ENCODE measurements at places on chromosomes 1 and 21.

DNA sequence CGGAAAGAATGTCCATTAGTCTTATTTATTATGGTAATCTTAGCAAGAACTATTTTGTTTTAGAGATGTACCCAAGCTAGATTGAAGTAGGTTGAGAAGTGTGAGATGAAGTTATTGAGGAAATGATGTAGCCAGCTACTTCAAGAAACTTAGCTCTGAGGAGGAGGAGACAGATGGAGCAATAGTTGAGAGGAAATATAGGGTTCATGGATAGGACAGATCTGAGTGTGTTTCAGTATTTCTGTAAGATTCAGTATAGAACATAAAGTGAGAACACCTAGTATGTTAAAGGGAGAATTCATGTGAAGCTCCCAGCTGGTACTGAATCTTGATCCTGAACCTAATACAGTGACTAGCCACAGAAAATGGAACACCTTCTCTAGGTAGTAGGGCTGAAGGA, 28.9 kb downstream of the TSNAX start:
- DNase-seq, result no peak

DNA sequence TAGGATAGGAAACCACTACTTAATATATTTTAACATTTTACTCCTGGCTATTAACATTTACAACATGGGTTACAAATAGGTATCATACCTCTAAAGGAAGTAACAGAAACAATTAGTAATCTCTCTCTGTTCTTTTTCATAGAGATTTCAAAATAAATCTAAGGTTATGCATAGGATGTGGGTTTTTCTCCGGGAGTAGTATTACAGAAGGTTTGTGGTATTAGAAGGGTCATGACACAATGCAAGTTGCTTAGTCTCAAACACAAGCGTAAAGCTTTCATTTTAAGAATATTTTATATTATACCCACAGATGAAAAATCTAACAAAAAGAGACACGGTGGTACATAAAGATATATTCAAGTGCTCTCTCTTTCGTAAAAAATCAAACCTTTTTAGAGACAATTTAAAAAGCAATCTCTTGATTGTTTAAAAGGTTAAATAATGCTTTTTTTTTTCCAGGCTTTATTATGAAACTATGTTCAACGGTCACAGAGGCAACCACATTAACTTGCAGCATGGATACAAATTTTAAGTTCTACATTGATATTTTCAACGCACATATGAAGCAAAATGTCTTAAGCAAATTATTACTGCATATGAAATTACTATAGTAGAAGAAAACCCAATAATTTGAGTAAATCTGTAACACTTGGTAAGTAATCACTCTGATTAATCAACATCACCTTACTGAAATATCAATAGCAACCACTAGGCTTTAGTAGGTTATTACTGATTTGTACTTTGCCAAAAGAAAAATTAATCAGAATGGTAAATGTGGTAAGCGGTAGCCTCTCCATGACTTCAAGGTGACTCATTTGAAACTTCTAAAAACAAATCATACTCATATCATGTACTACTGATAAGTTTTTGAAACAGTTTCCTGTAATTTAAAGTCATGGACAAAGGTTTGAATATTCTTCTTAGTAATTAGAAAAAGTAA, 97.4 kb upstream of the GFI1 start:
- peak; percentile 83 for DNase-seq

GRCh38 chr1:17913326-17914115, 158.4 kb downstream of the ACTL8 start:
- no peak for DNase-seq

- peak; percentile 58 for DNase-seq
Observed at GRCh38 chr21:34126269-34126668, 52.9 kb downstream of the MRPS6 start.

GRCh38 chr1:222970711-222971110, 155.9 kb downstream of the DISP1 start:
- DNase-seq, result no peak

DNA sequence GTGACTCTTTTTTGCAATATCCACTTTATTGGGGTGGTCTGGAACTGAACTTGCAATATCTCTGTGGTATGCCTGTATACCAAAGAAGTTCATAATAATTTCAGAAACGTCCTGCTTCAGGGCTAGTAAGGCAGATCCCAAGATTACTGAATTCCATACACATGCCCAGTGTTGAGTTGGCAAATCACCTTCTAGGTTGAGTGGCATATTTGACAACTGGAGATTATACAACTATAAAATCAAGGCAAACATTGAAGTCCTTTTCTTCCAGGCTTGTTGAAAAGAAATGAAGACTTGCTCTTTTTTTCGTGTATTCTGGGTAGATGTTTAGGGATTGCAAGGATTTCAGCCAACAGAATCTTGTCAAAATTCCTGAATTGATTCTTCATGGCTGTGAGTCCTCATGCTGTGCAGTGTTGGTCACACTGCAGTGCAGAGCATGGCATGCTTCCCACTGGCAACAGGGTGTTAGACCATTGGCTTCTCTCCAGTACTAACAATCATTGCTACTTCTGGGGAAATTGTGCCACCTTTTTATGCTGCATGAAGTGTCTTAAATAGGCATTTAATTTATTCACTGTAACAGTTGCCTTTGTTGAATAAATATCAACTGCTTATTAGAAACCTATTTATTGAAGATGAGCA, 367.1 kb upstream of the ADGRL4 start:
- peak; percentile 8 for DNase-seq

- no peak for DNase-seq
Observed at GRCh38 chr1:211843018-211843417, 12.5 kb upstream of the LPGAT1 start.

DNA sequence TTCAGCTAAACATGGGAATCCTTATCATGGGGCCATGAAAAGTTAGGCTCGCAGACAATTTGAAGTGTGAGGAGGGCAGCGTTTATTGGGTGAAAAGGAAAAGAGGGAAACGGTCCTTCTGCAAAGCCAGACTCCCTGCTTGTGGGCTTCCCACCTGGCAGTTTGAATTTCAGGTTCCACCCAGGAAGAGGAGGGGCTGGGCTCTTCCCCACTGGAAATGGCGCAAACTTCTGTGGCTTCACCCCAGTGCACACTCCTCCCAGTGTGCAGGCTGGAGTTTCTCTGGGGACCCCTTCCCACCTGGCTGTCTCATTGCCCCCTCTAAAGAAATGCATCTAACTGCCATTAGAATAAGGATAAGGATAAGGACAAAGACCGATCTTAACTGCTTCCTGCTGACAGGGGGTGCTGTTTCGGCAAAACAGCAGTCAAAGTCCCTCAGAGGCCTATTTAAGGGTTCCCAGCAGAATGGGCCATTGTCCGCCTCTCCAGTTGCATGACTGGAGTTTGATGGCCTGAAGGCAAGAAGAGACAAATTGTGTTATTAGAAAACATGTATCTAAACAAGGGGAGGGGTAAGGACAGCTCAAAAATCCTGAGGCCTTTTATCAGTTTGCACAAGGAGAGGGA, 20.4 kb downstream of the AIM2 start:
- no peak for DNase-seq

- DNase-seq, result no peak
Observed at GRCh38 chr1:108639899-108640560, 20.9 kb downstream of the HENMT1 start.

GRCh38 chr1:165216254-165216653, 140.3 kb downstream of the LMX1A start:
- no peak for DNase-seq

DNA sequence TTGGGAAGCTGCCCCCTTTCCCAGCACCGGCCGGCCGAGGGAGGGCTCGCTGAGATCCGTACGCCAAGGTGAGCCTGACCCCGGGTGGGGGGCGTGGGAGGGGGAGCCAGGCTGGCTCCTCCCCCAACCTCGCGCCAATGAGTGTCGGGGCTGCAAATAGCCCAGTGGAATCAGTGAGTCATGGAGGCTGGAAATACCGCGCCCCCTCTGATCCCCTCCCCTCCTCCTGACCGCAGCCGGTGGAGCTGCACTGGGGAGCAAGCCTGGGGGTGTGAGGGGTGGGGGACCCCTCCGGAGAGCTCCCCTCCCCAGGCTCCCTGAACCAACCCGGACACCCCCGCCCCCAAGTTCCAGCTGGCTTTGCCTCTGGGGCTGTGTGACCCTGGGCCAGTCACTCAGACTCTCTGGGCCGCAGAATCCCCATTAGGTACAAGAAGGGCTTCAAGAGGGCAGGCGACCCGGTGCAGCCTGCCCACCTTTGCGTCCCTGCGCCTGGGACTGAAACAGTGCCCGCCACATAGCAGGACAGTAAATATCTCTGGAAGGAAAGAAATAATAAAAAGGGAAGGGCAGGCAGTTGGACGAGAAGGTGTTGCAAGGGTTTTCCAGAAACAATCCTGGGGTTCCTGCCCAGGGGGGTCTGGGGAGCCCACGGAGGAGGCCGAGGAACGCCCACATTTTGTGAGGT, 4.5 kb downstream of the HSPB7 start:
- DNase-seq, result peak; percentile 77

DNA sequence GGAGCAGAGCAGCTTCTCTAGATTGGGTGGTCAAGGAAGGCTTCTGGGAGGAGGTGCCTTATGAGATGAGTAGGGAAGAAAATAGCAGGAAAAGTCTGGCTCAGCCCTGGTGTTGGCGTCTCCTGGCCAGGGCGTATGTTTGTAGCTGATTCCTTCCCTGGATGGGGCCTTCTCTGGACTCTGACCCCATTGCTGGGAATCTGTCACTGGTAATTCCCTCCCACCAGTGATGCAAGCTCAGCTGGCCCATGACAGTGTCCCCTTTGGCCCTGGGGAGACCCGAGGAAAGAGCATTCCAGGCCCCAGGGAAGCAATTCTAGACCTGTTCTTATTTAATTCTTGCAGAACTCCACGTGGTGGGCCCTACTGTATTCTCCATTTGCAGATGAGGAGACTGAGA, 20.7 kb downstream of the IGSF21 start:
- no peak for DNase-seq

DNA sequence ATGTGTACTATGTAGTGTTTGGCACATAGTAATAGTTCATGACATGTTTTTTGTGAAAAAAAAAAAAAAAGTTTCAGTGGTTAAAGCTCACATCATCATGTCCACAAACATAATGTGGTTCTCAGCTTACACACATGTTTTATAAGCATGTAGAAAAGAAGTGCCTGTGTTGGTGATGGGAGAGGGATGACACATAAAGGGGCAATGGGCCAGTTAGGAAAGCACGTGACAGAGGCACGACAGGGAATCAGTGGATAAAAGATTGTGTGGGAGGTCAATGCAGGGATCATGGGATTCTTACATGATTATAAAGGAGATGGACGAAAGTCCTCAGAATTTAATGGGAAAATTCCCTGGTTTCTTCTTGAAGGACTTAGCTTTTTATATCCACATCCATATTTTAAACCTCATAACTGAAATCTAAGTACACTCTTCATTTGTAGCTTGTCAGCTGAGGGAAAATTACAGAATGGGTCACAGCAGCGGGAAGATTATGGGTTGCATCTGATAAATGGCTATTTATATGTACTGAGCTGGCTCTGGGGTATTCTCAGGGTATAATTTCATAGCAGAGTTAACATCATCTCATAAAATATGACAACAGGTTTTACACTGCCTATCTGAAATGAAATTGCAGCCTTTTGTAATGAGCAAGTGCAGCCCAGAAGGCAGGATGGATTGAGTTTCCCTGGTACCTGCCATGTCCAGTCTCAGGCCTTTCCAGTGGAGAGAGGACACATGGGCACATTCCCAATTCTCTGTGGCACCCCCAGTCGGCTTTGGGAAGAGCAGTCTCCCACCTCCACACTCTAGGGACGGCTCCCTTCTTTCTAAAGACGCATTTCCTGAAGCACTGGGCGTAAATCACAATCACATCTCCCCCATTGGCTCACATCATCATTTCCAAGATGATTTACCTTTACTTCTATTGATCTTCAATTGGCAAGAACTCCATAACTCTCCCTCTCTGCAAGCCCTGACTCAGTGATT, 42.3 kb upstream of the NHLH2 start:
- DNase-seq, result no peak

DNA sequence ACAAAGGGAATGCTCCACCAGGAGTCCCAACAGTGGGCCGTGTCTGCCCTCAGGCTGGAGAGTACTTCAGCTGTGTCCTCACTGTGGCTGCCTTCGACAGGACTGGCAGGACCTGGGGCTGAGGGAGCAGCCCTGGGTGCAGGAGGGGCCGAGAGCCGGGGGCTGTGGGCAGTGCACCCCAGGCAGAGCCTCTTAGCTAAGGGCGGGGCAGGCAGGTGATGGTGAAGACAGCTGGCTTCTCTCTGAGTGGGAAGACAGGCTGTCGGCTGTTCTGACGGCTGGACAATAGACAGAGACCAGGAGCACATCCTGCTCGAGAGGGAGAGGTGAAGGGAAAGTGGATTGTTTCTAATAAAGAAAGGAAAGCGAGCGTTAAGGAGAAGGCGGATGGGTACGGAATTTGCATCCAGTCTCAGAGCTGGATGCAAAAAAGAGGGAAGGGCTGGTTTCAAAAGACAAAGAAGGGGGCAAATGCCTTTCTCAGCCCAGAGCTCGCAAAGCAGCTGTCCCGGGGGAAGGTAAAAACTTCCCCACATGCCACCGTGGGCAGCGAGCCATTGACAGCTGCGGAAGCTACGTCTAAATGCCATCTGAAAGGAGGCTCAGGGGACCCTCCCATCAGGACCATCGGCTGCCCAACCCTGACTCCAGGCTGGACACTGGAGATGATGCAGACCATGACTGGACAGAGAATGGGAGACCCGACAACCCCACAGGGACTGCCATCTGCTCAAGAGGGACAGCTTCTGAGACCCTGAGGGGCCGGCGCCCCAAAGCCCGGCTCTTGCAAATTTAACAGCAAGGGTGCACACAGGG, 92.0 kb downstream of the STUM start:
- no peak for DNase-seq

- DNase-seq, result no peak
Observed at GRCh38 chr1:106232128-106232527, 824.3 kb upstream of the PRMT6 start.

DNA sequence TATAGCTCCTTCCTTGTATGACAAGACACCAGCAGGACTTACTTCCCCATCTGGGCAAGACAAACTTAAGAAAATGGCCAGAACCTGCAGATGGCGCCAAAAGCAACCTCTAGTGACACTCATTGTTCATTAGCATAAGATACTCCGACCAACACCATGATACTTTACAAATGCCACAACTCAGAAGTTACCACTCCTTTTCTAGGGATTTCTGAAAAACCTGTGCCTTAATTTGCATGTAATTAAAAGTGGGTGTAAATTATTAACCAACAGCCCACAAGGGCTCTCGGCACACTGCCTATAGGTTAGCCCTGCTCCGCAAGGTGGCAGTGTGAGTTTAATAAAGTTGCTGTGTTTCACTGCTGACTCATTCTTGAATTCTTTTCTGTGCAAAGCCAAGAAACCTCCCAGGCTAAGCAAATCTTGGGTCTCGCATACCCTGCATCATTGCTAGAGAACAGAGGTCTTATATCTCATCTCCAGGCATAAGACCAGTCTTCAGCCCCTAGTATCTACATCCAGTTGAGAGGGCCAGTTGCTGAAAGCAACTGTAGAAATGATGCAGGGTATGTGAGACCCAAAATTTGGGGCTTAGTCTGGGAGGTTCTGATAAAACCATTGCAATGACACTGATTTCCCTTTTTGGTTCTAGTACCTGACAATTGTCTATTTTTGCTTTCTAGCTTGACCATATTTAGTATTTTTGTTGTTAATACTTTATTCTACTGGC, 86.4 kb downstream of the FAF1 start:
- peak; percentile 61 for DNase-seq

DNA sequence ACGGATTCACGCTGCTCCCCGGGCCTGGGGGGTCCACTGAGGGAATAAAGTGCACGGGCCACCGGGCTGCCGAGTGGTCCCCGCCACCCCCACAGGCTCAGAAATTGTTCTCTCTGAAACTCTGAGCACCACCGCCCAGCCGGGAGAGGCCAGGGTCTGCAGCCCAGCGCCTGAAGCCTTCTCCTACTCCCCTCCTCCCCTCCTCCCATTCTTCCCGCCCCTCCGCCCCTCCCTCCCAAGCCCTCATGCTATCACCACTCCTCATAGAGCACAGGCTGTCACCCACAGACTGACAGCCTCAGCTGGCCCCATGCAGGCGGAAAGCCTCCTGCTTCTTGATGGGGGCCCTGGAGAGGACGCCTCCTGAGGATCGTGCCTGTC, 707 bp upstream of the GPR153 start:
- no peak for DNase-seq
